ENCODE measurements at places on chromosomes 12 and 14.

DNA sequence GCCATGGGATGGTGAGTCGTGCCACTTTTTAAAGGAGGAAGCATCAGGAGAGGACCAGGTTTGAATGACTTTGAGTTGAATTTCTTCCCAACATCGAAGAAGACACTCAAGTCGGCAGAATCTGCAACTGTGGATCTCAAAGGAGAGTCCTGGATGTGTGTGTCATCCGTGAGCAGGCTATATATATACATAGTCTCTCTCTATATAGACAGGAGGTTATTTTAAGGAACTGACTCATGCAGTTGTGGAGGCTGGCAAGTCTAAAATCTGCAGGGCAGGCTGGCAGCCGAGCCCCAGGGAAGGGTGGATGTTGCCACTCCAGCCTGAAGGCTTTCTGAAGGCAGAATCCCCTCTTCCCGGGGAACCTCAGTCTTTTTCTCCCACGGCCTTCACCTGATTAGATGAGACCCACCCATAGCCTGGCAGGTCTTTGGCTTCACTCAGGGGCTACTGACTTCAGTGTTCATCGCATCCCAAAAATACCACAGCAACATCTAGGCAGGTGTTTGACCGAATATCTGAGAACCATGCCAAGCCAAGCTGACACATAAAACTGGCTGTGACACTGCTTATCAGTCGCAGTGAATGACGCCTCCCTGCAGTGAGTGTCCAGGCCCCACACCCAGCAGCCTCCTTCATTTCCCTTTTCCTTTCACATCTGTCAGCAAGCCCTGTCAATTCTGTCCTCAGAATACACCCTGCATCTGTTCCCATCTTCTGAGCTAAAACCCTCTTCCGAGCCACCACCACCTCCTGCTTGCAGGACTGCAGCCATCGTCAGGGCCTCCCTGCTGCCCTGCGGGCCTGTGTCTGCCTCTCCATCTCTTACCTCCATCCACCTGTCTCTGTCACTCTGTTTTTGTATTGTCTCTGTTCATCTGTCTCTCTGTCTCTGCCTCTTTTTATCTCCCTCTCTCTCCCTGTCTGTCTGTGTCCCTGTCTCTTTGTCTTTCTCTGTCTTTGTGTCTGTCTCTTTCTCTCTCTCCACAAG lies 54.0 kb downstream of the ZNF664 start:
- peak; percentile 55 for DNase-seq

DNA sequence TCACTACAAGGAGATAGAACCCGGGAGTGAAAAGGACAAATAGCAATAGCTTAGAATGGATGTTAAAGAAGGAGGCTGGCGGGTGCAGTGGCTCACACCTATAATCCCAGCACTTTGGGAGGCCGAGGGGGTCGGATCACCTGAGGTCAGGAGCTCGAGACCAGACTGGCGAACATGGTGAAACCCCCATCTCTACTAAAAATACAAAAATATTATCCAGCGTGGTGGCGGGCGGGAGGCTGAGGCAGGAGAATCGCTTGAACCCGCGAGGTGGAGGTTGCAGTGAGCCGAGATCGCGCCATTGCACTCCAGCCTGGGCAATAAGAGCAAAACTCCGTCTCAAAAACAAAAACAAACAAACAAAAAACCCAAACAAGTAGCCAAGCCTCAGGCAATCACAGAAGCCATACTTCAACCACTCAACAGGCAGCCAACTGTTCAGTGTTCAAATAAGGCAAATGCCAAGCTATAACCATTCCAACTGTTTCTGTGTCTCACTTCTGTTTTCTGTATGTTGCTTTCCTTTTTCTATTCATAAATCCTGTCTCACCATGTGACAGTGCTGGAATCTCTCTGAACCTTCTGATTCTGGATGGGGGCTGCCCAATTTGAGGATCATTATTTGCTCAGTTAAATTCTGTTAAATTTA lies 3.9 kb upstream of the SPTLC2 start:
- DNase-seq = no peak

GRCh38 chr14:92877757-92878431 lies 45.1 kb upstream of the CHGA start:
- DNase-seq = no peak

GRCh38 chr12:59859171-59859510 lies 263.3 kb downstream of the SLC16A7 start:
- DNase-seq = no peak

DNA sequence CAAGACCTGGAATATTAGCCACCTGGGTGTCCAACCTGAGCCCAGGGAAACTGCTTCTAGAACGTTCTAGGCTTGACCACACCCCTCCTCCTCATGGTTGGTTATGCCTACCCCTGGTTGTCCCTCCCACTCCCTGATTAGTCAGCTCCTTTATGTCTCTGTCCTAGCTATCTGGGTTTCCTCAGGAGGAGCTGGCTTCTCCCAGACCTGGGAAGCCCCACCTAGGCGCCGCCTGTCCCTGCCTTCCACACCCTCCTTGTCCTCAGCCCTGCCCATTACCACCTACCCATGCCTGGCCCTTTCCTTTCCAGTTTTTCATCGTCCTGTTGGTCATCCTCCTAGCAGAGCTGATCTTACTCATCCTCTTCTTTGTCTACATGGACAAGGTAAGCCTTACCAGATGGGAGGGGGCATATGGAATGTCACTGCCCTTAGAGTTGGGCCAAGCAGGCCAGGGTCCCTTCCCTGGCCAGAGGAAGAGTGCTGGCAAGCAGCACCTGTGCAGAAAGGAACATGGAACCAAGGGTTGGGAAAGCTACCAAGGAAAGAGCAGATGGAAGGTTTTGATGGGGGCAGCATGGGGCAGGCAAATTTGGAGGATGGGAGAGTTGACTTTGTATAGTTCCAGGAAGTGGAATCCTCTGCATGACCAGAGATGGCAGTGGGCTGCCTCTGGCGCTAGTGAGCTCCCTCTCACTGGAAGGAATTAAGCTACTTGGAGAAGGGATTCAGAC lies 201.7 kb downstream of the TSPAN9 start:
- no peak for DNase-seq

DNA sequence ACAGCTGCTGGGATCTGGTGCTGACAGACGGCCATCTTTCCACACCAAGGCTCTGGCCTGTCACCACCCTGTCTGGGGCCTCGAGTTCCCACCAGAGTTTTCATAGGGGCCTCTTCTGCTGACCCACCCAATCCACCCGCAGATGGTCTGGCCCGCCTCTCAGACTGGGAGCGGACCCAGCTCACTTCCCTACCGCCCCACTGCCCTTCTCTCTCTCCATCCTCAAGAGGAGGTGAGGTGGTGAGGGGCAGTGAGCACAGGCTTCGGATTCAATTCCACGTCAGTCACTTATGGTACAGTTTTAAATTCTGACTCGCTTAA lies 12.3 kb upstream of the RPS6KL1 start:
- no peak for DNase-seq

Data from hematopoietic multipotent progenitor cell treated with erythropoietin and hydrocortisone succinate and interleukin-3 and kit ligand, for 17 days (in vitro differentiated cells).